ENCODE measurements at places on chromosomes 2 and 18. TPM values are rescaled to one million over a fixed set of nuclear protein-coding genes. Genes with fewer than 3 reads are reported as not detected.

GRCh38 chr2:152472481-152472887 lies 137.5 kb downstream of the FMNL2 start:
- no peaks in the 10 kb centered on the region for H3K36me3 ChIP-seq
- H3K27me3 ChIP-seq = no peaks in the 10 kb centered on the region
- no peak overlapping the region for H3K27ac ChIP-seq
- no peak for DNase-seq

GRCh38 chr2:233081731-233082221 lies 21.6 kb downstream of the INPP5D start:
- peaks cover 38% of the 10 kb centered on the region for H3K36me3 ChIP-seq
- DNase-seq = no peak
- H3K4me3 ChIP-seq = no peak overlapping the region
- no peaks in the 10 kb centered on the region for H3K27me3 ChIP-seq
- peak overlapping the region; percentile 95 for H3K27ac ChIP-seq
- peaks cover 92% of the 10 kb centered on the region for H3K4me1 ChIP-seq

- no peak overlapping the region for H3K27ac ChIP-seq
- H3K27me3 ChIP-seq = no peaks in the 10 kb centered on the region
- peaks cover 4% of the 10 kb centered on the region for H3K4me1 ChIP-seq
- H3K36me3 ChIP-seq = no peaks in the 10 kb centered on the region
- DNase-seq = peak; percentile 4
These were observed 24.3 kb downstream of the TMEM237 start for GRCh38 chr2:201618744-201619662.

- H3K27me3 ChIP-seq = no peaks in the 10 kb centered on the region
- DNase-seq = no peak
- no peak overlapping the region for H3K27ac ChIP-seq
- no peaks in the 10 kb centered on the region for H3K36me3 ChIP-seq
- no peak overlapping the region for H3K4me3 ChIP-seq
These were observed 43.1 kb downstream of the KCTD18 start for GRCh38 chr2:200466425-200467418.

- H3K4me1 ChIP-seq = no peaks in the 10 kb centered on the region
- no peak overlapping the region for H3K27ac ChIP-seq
- DNase-seq = no peak
- no peaks in the 10 kb centered on the region for H3K36me3 ChIP-seq
These were observed 27.4 kb downstream of the ASB18 start for GRCh38 chr2:236236559-236237452.

- peak; percentile 72 for DNase-seq
- H3K4me1 ChIP-seq = peaks cover 80% of the 10 kb centered on the region
- H3K27me3 ChIP-seq = no peaks in the 10 kb centered on the region
- no peak overlapping the region for H3K4me3 ChIP-seq
These were observed 9.2 kb upstream of the KYNU start for GRCh38 chr2:142868229-142868762.

- no peak overlapping the region for H3K4me3 ChIP-seq
- no peaks in the 10 kb centered on the region for H3K27me3 ChIP-seq
- H3K27ac ChIP-seq = no peak overlapping the region
- no peaks in the 10 kb centered on the region for H3K36me3 ChIP-seq
- DNase-seq = no peak
These were observed 104.5 kb downstream of the EPHA4 start for GRCh38 chr2:221467610-221468009.

DNA sequence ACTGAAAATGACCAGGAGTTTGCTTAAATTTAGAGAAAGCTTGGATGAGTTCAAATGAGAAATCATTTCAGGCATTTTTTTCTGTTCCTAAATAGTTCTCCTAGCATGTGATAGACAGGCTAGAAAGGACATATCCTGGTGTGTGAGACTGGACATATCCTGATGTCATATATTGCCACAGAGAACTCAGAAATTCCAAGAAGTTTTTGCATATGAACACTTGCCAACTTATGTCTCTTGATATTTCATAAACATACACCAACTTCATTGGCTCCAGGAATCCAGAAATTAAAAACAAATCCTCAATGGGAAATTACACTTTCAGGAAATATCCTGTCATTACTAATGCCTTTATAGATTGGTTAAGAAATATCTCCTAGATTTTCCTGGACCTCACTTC lies 2.9 kb upstream of the SERPINB4 start:
- H3K4me3 ChIP-seq = no peak overlapping the region
- no peak overlapping the region for H3K27ac ChIP-seq
- no peaks in the 10 kb centered on the region for H3K36me3 ChIP-seq
- H3K27me3 ChIP-seq = peaks cover 2% of the 10 kb centered on the region
- no peaks in the 10 kb centered on the region for H3K4me1 ChIP-seq

GRCh38 chr2:146392186-146392585 lies 1452.6 kb upstream of the ACVR2A start:
- H3K36me3 ChIP-seq = no peaks in the 10 kb centered on the region

GRCh38 chr2:163345795-163346573 lies 389.8 kb downstream of the FIGN start:
- no peaks in the 10 kb centered on the region for H3K36me3 ChIP-seq
- H3K4me3 ChIP-seq = no peak overlapping the region
- peaks cover 13% of the 10 kb centered on the region for H3K4me1 ChIP-seq
- no peak overlapping the region for H3K27ac ChIP-seq
- DNase-seq = no peak

Gene ALPP
- polyA plus RNA-seq = not detected

Gene CROCC2
- not detected for polyA plus RNA-seq

Gene KLHL29
- not detected for polyA plus RNA-seq

Data from CD14-positive monocyte (primary cell).